Stimulated activated CD4-positive, alpha-beta T cell treated with anti-CD3 and anti-CD28 coated beads, TNF-alpha, amount 100 ng/mL, for 48 hours (primary cell): ENCODE measurements at places on chromosomes 12 and 14.
A peak's percentile ranks its signal among the peaks of the same experiment; 100 is the strongest.

DNA sequence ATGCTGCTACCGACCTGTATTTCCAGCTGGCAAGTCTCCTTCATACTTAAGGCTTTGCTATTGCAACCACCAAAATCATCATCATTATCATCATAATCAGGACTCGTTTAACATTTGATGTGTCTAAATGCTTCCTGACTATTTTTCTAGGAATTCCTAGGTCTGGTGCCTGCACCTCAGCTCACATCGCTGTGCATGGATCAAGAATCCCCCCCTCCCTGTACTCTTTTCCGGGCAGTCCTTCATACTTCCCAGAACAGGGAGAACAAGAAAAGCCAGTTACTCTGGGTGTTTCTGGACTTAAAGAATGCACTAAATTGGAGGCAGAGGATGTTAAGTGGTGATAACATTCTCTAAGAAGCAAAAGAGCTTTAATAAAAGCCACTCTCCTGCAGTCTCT lies 9.4 kb downstream of the ERP27 start:
- DNase-seq: no peak

GRCh38 chr12:49121047-49121696 lies 10.0 kb downstream of the TUBA1B start:
- no peak for DNase-seq

DNA sequence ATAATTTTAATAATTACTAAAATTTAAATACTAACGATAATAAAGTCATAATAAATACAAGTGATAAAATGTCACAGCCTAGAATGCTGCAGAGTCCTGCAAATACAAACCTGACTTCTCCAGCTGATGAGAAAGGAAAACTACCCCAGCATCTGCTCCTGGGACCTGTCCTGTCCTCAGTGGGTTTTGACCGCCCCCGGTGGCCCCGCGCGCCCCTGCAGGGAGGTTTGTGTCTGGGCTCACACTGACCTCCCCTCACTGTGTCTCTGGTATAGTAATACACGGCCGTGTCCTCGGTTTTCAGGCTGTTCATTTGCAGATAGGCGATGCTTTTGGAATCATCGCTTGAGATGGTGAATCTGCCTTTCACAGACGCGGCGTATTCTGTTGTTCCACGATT lies 1139.4 kb downstream of the TMEM121 start:
- peak; percentile 43 for DNase-seq

DNA sequence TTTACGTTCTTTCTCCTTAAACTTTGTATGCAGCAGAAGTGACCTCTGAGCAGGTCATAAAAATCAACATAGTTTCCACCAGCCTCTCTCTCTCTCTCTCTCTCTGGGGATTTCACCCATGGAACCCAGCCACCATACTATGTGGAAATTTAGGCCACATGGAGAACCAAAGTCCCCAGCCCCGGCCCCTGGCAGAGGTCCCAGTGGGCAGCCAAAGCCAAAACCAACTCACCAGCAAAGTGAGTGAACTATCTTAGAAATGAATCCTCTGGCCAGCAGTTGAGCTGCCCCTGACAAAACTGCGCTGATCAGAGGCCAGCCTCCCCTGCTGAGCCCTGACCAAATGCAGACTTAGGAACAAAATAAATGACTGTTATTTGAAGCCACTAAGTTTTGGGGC lies 9.2 kb downstream of the DUSP6 start:
- DNase-seq: no peak

- peak; percentile 39 for DNase-seq
These were observed 37.3 kb upstream of the RCOR1 start for GRCh38 chr14:102554821-102555819.

GRCh38 chr12:12224240-12224940 lies 42.5 kb downstream of the LRP6 start:
- DNase-seq: no peak
